ENCODE measurements at places on chromosomes 2 and 18. TPM values are rescaled to one million over a fixed set of nuclear protein-coding genes. Genes with fewer than 3 reads are reported as not detected.

Gene ANKRD30BL
- not detected for total RNA-seq

Gene SP110
- 16.4 TPM for total RNA-seq

Gene ITGA6
- total RNA-seq: 14.0 TPM

Gene CAPN14
- 0.27 TPM for total RNA-seq

Gene CELF4
- total RNA-seq: 1.9 TPM

Gene APOB
- total RNA-seq: 3.6 TPM
